ENCODE measurements at places on chromosomes 2 and 18. TPM values are rescaled to one million over a fixed set of nuclear protein-coding genes. Genes with fewer than 3 reads are reported as not detected.

- H3K4me1 ChIP-seq: no peaks in the 10 kb centered on the region
- H3K36me3 ChIP-seq: no peaks in the 10 kb centered on the region
- ATAC-seq: peak; percentile 21
These were observed 44.3 kb downstream of the L3MBTL4 start for GRCh38 chr18:6370410-6370809.

- no peak overlapping the region for H3K27ac ChIP-seq
- no peak for ATAC-seq
- no peaks in the 10 kb centered on the region for H3K4me1 ChIP-seq
- H3K27me3 ChIP-seq: no peaks in the 10 kb centered on the region
- no peaks in the 10 kb centered on the region for H3K36me3 ChIP-seq
- H3K4me3 ChIP-seq: no peak overlapping the region
These were observed 21.9 kb upstream of the DNAJC10 start for GRCh38 chr2:182694189-182694588.

GRCh38 chr2:181306785-181307184, 150.4 kb upstream of the ITGA4 start:
- no peak for ATAC-seq
- no peaks in the 10 kb centered on the region for H3K27me3 ChIP-seq
- no peak overlapping the region for H3K4me3 ChIP-seq

DNA sequence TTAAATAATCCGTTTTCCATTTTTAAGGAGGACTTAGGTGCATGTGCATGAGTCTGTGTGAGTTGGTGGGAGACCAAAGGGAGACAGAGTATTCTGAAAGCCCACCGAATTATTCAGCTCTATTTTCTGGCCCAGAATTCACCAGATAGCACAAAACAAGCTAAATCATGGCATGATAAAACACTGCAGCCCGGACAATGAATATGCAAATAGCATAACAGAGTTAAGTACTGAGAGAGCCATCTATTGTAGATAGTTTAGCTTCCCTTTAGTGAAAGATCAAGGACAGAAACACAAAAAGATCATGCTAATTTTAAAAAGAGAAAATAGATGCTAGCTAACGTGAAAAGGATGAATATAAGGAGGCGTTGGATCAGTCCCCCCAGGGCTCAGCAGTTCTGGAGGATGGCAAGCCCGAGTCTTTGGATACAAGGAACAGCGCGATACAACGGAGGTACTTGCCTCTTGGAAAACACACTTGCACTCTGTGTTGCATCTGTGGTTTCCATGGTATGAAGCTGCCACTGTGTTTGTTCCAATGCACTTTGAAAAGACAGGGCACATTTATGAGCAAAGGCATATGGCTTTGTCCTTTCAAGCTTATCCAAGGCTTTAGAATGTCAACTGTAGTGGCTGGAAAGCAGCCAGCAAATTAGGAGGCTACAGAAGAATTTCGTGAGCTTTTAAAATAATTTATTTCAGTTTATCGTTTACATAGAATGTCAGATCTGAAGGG, 119.9 kb downstream of the LYPD1 start:
- H3K4me1 ChIP-seq: no peaks in the 10 kb centered on the region
- H3K36me3 ChIP-seq: no peaks in the 10 kb centered on the region
- ATAC-seq: no peak

DNA sequence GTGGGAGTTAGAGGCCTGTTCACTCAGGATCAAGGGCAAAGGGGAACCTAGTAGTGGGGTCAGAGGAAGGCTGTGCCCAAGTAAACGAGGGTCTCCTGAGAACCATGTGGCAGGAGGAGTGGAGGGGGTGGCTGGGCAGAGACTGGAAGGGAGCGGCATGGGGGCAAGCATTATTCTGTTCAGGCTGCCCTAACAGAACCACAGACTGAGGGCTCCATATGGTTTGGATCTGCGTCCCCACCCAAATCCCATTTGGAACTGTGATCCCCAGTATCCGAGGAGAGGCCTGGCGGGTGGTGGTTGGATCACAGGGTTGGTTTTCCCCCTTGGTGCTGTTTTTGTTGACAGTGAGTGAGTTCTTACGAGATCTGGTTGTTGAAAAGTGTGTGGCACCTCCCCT, 287.0 kb downstream of the PHLPP1 start:
- H3K4me3 ChIP-seq: no peak overlapping the region
- H3K27ac ChIP-seq: no peak overlapping the region
- H3K27me3 ChIP-seq: no peaks in the 10 kb centered on the region
- ATAC-seq: no peak
- no peaks in the 10 kb centered on the region for H3K36me3 ChIP-seq

- peaks cover 30% of the 10 kb centered on the region for H3K27me3 ChIP-seq
- H3K4me3 ChIP-seq: no peak overlapping the region
- no peak for ATAC-seq
- no peaks in the 10 kb centered on the region for H3K36me3 ChIP-seq
- no peak overlapping the region for H3K27ac ChIP-seq
- no peaks in the 10 kb centered on the region for H3K4me1 ChIP-seq
These were observed 27.2 kb upstream of the ERICH2 start for GRCh38 chr2:170742896-170743529.

GRCh38 chr2:39429746-39430145, 7.3 kb downstream of the MAP4K3 start:
- no peak overlapping the region for H3K27ac ChIP-seq
- no peak overlapping the region for H3K4me3 ChIP-seq
- H3K27me3 ChIP-seq: no peaks in the 10 kb centered on the region
- no peak for ATAC-seq

GRCh38 chr2:142425551-142425950, 294.7 kb upstream of the LRP1B start:
- no peaks in the 10 kb centered on the region for H3K36me3 ChIP-seq
- no peaks in the 10 kb centered on the region for H3K4me1 ChIP-seq
- no peaks in the 10 kb centered on the region for H3K27me3 ChIP-seq
- H3K27ac ChIP-seq: no peak overlapping the region
- no peak for ATAC-seq

Gene PLGLB1
- 4.3 TPM for total RNA-seq

Gene PLGLB2
- total RNA-seq: 0.47 TPM

Gene OXER1
- total RNA-seq: 1.5 TPM

Gene UGT1A7
- 4.6 TPM for total RNA-seq

Gene ASAP2
- 24.9 TPM for total RNA-seq

Gene SNTG2
- total RNA-seq: 1.5 TPM

Gene CPLX4
- not detected for total RNA-seq

Gene C1GALT1C1L
- 1.6 TPM for total RNA-seq

Gene SERPINB4
- 23.5 TPM for total RNA-seq
